AG04450 (cell line): ENCODE measurements at places on chromosomes 11 and 22. TPM values are rescaled to one million over a fixed set of nuclear protein-coding genes. Genes with fewer than 3 reads are reported as not detected.

- DNase-seq = no peak
These were observed 45.3 kb upstream of the TTC12 start for GRCh38 chr11:113269096-113269495.

GRCh38 chr11:120383518-120384155 lies 47.4 kb downstream of the ARHGEF12 start:
- no peak for DNase-seq

FXYD2 gene
- 0.14 TPM in 1 of 2 replicates, not detected in the other for polyA plus RNA-seq

RAB1B gene
- polyA plus RNA-seq = 127 and 183 TPM in 2 replicates

MIAT gene
- polyA plus RNA-seq = 7.8 and 9.4 TPM in 2 replicates
